Astrocyte (in vitro differentiated cells and primary cell): ENCODE measurements at places on chromosomes 16 and 17.

DNA sequence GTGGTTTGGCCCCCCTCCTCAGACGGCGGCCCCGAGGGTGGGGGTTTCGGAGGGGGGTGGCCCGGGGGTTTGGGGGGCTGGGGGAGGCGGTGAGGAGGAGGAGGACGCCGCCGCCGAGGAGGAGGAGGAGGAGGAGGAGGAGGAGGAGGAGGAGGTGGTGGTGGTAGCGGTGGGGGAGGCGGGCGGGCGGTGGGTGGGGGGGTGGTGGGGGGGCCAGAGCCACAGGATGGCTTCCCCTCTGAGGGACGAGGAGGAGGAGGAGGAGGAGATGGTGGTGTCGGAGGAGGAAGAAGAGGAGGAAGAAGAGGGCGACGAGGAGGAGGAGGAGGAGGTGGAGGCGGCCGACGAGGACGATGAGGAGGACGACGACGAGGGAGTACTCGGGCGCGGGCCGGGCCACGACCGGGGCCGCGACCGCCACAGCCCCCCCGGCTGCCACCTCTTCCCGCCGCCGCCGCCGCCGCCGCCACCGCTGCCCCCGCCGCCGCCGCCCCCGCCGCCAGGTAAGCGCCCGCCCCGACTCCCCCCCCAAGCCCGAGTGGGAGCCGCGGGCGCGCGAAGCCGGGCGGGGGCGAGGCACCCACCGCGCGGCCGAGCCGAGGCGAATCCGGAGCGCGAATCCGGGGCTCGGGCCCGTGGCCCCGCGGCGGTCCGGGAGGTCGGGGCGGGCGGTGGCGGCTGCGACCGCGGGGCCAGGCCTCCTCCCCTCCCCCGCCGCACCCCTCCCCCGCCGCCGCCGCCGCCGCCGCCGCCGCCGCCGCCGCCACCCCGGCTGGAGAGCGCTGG is 3.8 kb upstream of the CHD3 start:
- no peak for DNase-seq

- no peak for DNase-seq
Observed at GRCh38 chr17:50107790-50108414, 12.8 kb downstream of the PDK2 start.

DNA sequence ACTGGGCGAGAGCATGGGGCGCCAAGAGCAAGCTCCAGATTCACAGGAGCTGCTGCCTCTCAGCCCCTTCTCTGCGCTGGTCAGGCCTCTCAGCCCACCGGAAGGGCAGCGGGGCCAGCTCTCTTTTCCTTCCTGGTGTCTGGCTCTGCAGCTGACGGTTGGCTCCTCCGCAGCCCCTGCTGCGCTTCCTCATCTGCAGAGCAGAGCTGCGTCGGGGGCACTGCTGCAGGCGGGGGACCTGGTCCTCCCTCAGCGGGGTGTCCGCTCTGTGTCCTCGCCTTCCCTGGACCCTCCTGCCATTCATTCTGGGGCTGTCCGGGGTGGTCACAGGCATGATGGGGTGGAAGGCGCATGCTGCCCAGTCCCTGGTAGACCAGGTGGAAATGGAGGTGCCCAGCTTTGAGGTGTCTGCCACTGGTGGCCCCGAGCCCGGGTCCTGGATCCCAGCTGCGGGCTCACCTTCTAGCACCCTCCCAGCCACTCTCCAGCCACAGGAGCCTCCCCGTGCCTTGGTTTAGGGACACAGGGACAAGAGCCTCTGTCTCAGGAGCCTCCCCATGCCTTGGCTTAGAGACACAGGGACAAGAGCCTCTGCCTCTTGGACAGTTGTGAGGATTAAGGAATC is 84.8 kb downstream of the IRF8 start:
- DNase-seq, result no peak

- peak; percentile 77 for DNase-seq
Observed at GRCh38 chr16:19858340-19859018, 26.2 kb downstream of the GPRC5B start.

DNA sequence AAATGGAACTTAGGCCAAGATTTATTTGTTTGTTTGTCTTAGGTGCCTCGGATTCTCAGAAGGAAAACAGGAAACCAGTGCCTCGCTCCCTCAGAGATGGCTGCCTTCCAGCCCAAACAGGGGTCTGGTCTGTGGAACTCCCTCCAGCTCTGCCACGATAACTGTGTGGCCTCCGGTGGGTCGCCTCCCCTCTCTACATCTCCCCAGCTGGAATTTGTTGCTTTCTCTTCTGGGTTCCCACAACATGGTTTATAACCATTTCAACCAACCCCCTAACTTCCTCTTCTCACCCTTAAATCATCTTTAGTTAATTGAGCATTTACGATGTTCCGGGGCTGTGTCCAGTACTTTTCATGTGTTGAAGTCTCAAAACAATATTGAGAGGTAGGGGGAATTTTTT is 30.9 kb upstream of the PLLP start:
- DNase-seq, result no peak

DNA sequence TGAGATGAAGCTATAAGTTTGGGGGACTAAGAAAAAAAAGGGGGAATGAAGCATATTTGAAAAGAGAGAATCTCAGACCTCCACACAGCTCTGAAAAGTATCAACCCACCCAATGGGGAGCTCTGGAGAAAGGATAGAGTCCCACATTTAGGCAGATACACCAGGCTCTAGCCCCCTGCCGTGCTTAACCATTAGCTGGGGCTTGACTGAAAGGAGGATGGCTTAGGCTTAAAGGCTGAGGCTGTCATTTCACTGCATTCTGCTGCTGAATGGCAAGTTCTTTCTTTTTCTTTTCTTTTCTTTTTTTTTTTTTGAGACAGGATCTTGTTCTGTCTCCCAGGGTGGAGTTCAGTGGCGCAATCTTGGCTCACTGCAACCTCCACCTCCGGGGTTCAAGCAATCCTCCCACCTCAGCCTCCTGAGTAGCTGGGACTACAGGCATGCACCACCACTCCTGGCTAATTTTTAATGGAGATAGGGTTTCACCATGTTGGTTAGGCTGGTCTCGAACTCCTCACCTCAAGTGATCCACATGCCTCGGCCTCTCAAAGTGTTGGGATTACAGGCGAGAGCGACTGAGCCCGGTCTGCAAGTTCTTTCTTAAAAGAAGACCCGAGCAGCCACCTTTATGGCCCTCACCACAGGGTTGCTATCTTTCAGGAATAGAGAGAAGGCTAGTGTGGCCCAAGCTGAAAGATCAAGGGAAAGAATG is 9.0 kb upstream of the MMP2 start:
- no peak for DNase-seq
